HFFc6 (cell line): ENCODE measurements at places on chromosomes 7 and 10.

GRCh38 chr10:44264244-44264643, 120.7 kb downstream of the CXCL12 start:
- no peak for DNase-seq
- H3K27me3 ChIP-seq, result no peaks in the 10 kb centered on the region
- H3K27ac ChIP-seq, result no peak overlapping the region; the same call in 1 of the 2 replicates
- no peak overlapping the region; the same call in 1 of the 2 replicates for H3K4me3 ChIP-seq

GRCh38 chr10:79360499-79361342, 13.5 kb downstream of the PPIF start:
- H3K27ac ChIP-seq, result no peak overlapping the region
- H3K4me1 ChIP-seq, result 0 out of 2 replicates have a peak, but pooled peaks cover under 1% of the 10 kb centered on the region
- no peak overlapping the region for H3K4me3 ChIP-seq
- DNase-seq, result no peak

GRCh38 chr7:32253299-32253698, 183.1 kb upstream of the PDE1C start:
- no peak for DNase-seq
- H3K4me1 ChIP-seq, result no peaks in the 10 kb centered on the region
- no peak overlapping the region for H3K4me3 ChIP-seq
- H3K27me3 ChIP-seq, result no peaks in the 10 kb centered on the region; the same call in 1 of the 2 replicates
- no peaks in the 10 kb centered on the region for H3K36me3 ChIP-seq

DNA sequence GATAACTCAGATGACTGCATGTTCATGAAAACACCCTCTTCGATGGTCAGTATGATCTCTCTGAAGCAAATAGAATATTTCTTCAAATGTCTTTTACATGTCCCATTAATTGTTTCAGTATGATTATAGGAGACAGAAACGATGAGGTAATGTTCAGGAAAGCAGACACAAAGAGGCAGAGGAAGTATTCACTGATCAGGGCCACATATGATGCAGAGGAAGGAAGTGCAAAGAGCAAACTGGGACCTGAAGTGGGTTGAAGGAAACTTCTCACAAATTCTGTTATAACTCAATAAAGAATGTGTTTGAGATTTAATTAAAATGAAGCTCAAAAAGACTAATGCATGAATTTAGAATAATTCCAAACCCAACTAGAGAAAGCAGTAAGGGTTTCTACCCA, 70.5 kb downstream of the TES start:
- no peak overlapping the region for H3K27ac ChIP-seq
- peaks cover 15% of the 10 kb centered on the region for H3K36me3 ChIP-seq
- no peak for DNase-seq
- peaks cover 31% of the 10 kb centered on the region for H3K4me1 ChIP-seq
- H3K4me3 ChIP-seq, result no peak overlapping the region

GRCh38 chr10:24669285-24669852, 54.3 kb downstream of the ARHGAP21 start:
- no peak overlapping the region for H3K4me3 ChIP-seq
- no peak overlapping the region for H3K27ac ChIP-seq
- H3K36me3 ChIP-seq, result peaks cover 20% of the 10 kb centered on the region
- DNase-seq, result no peak
- H3K27me3 ChIP-seq, result no peaks in the 10 kb centered on the region

- H3K4me3 ChIP-seq, result no peak overlapping the region
- no peaks in the 10 kb centered on the region for H3K36me3 ChIP-seq
- no peak for DNase-seq
These were observed 175.7 kb downstream of the GFRA1 start for GRCh38 chr10:116097239-116097784.

DNA sequence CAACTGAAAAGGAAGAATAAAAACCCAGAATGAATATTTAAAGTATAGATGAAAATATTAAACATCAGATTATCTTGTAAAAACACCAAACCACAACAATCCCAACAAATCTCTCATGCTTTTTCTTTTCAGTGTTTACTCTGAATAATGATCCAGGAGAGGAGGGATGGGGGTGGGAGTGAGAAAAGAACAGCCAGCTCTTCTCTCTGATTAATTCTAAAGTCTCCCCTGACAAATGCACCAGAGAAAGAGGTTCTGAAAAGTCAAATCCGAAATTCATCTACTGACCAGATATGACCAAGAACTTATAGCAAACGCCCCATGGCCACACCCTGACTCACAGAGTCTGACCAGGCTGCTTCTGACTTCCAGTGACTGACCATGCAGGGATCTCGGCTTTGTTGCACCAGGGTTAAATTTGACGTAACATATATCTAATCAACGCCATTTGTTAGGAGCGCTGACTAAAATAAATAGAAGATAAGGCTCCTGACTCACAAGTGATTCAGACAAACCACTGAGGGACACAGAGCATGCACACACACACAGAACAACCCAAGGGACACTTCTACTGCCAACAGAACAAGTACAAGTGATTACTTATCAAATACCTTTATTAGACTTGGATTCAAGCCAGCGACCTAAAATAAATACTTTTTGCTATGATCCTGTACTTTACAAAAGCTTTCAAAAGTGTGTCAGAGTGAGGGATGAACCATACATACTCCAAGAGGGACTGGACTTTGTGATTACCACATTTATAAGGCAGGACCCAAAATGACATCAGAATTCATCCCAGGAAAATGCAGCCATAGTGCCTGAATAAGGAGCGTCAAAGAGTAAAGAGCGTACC, 9.3 kb upstream of the SPOCK2 start:
- H3K4me1 ChIP-seq, result peaks cover 37% of the 10 kb centered on the region
- peaks cover 1% of the 10 kb centered on the region; the same call in 1 of the 2 replicates for H3K27me3 ChIP-seq
- peak overlapping the region; percentile 70 for H3K27ac ChIP-seq
- H3K36me3 ChIP-seq, result peaks cover 36% of the 10 kb centered on the region
- peak overlapping the region; percentile 59 for H3K4me3 ChIP-seq

DNA sequence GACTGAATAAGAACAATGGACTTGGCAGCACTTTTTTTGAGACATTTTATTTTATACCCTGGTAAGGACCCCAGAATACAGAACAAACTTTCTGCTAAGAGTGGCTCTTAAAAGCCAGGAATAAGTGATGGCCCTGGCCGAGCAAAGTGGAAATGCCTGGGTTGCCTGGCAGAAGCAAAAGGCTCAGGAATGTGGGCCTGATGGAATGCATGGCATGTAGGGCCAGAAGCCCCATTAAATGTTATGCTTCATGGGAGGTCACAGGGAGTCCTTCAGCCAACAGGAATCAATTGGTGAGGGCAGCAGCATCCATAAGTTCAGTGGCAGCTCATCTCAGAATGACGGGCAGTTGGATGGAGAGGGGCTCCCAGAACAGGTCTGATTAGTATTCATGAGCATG, 301.5 kb upstream of the CACNA2D1 start:
- H3K36me3 ChIP-seq, result no peaks in the 10 kb centered on the region
- H3K27ac ChIP-seq, result no peak overlapping the region
- H3K27me3 ChIP-seq, result peaks cover 5% of the 10 kb centered on the region; the same call in 1 of the 2 replicates
- peak; percentile 20 for DNase-seq
- peaks cover 16% of the 10 kb centered on the region for H3K4me1 ChIP-seq
- no peak overlapping the region; the same call in 1 of the 2 replicates for H3K4me3 ChIP-seq

- peaks cover 9% of the 10 kb centered on the region for H3K4me1 ChIP-seq
- no peak for DNase-seq
- H3K27ac ChIP-seq, result no peak overlapping the region
- H3K36me3 ChIP-seq, result peaks cover 4% of the 10 kb centered on the region; the same call in 1 of the 2 replicates
- peaks cover 24% of the 10 kb centered on the region for H3K27me3 ChIP-seq
These were observed 133.5 kb downstream of the MTPAP start for GRCh38 chr10:30215623-30216022.

- H3K27ac ChIP-seq, result no peak overlapping the region
- H3K4me1 ChIP-seq, result no peaks in the 10 kb centered on the region
- DNase-seq, result no peak
- no peak overlapping the region for H3K4me3 ChIP-seq
- peaks cover 37% of the 10 kb centered on the region for H3K27me3 ChIP-seq
- H3K36me3 ChIP-seq, result peaks cover 5% of the 10 kb centered on the region; the same call in 1 of the 2 replicates
These were observed 69.0 kb upstream of the GDF10 start for GRCh38 chr10:47230957-47231356.

DNA sequence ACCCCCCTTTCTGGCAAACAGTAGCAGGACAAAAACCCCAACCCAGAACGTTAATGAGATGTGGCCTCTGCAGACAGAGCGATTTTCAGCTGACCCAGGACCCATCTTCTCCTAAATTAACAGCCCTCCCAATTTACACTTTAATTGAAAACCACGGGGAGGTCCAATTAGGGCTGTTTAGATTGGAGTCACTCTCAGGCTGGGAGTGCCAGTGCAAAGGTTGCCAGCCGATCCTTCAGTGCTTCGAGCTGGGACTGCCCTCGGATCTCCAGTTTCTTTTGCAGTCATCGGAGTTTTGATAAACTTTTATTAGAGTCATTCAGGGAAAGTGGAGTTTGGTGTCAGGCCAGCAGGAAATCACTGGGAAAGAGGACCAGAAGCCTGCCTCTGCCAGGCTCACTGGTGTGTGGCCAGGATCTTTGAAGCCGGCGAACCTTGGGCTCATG, 108.0 kb downstream of the DOCK1 start:
- H3K27me3 ChIP-seq, result no peaks in the 10 kb centered on the region
- H3K27ac ChIP-seq, result no peak overlapping the region
- peaks cover 28% of the 10 kb centered on the region for H3K36me3 ChIP-seq
- H3K4me1 ChIP-seq, result peaks cover 9% of the 10 kb centered on the region

DNA sequence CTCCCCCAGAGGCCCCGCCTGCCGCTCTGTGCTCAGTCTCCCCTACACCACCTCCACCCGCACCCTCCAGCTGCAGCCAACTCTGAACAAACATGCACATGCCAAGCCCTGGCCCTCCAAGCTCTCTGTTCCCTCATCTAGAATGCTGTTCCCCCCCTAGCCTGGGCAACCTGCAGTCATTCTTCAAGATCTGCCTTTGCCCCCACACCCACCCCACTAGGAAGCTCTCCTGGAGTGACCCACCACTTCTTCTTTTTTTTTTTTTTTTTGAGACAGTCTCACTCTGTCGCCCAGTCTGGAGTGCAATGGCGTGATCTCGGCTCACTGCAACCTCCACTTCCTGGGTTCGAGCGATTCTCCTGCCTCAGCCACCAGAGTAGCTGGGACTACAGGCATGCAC, 13.7 kb downstream of the MYL10 start:
- no peak for DNase-seq
- H3K4me3 ChIP-seq, result no peak overlapping the region
- no peak overlapping the region; the same call in 1 of the 2 replicates for H3K27ac ChIP-seq
- H3K36me3 ChIP-seq, result no peaks in the 10 kb centered on the region
- H3K27me3 ChIP-seq, result peaks cover 3% of the 10 kb centered on the region; the same call in 1 of the 2 replicates

DNA sequence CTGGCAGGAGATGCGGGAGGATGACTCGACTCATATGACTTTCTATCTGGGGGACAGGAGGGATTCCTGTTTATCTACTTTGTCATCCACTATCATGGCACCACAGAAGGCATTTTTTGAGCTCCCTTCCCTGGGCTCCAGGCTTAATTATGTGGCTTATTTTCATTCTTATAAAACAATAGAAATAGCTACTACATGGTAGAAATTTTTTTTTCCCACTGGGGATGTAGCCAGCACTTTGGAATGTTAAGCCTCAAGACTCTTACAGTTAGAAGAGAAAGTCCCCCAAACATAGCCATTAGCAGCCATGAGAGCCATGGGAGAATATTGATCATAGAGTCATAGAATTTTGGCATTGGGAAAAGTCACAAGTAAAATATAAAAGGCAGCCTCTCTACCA, 14.6 kb upstream of the FAM180A start:
- H3K27ac ChIP-seq, result peak overlapping the region; percentile 65; the same call in 1 of the 2 replicates
- H3K27me3 ChIP-seq, result peaks cover 3% of the 10 kb centered on the region
- no peak overlapping the region for H3K4me3 ChIP-seq
- H3K4me1 ChIP-seq, result peaks cover 44% of the 10 kb centered on the region
- H3K36me3 ChIP-seq, result 0 out of 2 replicates have a peak, but pooled peaks cover 4% of the 10 kb centered on the region
